ENCODE measurements at places on chromosomes 16 and 17. TPM values are rescaled to one million over a fixed set of nuclear protein-coding genes. Genes with fewer than 3 reads are reported as not detected.

C17orf50 gene
- not detected for total RNA-seq

KRTAP9-4 gene
- not detected for total RNA-seq

TIGD7 gene
- 7.6 TPM for total RNA-seq

ALOX15B gene
- total RNA-seq: not detected

PIK3R6 gene
- 2.0 TPM for total RNA-seq

ARHGAP44 gene
- total RNA-seq: not detected

ITGA2B gene
- total RNA-seq: 0.71 TPM

ZACN gene
- total RNA-seq: 0.48 TPM

TEN1 gene
- total RNA-seq: 13.5 TPM

GNG13 gene
- not detected for total RNA-seq

DNA sequence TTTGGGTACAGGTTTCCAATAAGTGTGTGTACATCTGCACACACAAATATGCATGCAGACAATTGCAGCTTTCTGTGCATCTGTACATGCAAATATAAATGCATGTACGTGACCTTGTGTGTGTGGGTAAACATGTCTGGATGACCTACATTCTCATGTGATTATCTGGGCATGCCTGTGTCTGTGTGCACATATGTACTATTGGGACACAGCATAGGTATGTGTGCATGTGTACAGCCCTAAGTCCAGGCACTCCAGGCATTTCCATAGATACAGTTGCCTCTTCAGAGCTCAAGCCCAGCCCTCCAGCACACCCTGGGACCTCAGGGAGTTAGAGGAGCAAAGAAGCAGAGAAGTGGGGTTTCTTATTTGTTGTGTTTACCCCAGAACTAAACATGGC lies 7.1 kb upstream of the GP2 start:
- no peaks in the 10 kb centered on the region for H3K36me3 ChIP-seq
- no peak overlapping the region for H3K27ac ChIP-seq
- DNase-seq: no peak
- no peaks in the 10 kb centered on the region for H3K27me3 ChIP-seq

DNA sequence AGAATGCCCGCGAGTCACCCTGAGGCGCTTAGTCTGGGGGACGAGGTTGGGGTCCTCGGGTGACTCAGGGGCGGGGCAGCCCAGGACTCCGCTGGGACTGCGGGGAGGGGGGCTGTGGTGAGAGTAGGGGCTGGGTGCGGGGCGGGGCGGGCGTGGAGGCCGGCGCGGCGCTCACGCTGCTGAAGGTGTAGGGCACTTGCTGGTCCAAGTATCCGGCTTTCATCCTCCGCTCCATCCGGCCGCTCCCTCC lies 832 bp downstream of the ETV4 start:
- H3K27me3 ChIP-seq: peaks cover 43% of the 10 kb centered on the region
- H3K4me1 ChIP-seq: peaks cover 16% of the 10 kb centered on the region
- H3K4me3 ChIP-seq: peak overlapping the region; percentile 75

GRCh38 chr17:15659663-15660062 lies 24.4 kb downstream of the TRIM16 start:
- H3K4me1 ChIP-seq: no peaks in the 10 kb centered on the region
- H3K4me3 ChIP-seq: no peak overlapping the region
- no peak overlapping the region for H3K27ac ChIP-seq
- DNase-seq: no peak
- H3K36me3 ChIP-seq: peaks cover 13% of the 10 kb centered on the region

DNA sequence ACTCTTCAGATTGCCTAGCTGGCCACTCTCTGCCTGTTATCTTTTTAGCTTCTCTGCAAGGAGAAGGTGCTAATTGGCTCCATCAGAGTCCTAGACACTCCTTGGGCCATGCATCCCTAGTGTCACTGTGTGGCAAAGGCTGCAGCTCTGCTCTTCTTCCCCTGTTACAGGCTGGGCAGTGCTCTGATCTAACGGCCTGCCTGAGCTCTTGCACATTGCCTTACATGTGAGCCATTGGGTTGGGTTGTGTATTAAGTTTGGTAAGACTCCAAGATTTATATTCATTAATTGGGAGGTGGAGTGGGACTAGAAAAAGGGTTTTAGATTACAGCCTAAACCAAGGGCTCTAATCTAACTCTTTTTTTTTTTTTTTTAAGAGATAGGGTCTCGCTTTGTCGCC lies 23.0 kb upstream of the SYT17 start:
- H3K4me1 ChIP-seq: no peaks in the 10 kb centered on the region
- H3K4me3 ChIP-seq: no peak overlapping the region
- H3K27ac ChIP-seq: no peak overlapping the region
- no peaks in the 10 kb centered on the region for H3K36me3 ChIP-seq
- DNase-seq: no peak
- H3K27me3 ChIP-seq: peaks cover 30% of the 10 kb centered on the region

GRCh38 chr16:72428681-72429376 lies 256.9 kb upstream of the PMFBP1 start:
- no peaks in the 10 kb centered on the region for H3K4me1 ChIP-seq
- H3K36me3 ChIP-seq: no peaks in the 10 kb centered on the region
- DNase-seq: no peak
- H3K4me3 ChIP-seq: no peak overlapping the region

- H3K4me1 ChIP-seq: no peaks in the 10 kb centered on the region
- no peak overlapping the region for H3K4me3 ChIP-seq
- H3K36me3 ChIP-seq: no peaks in the 10 kb centered on the region
- H3K27ac ChIP-seq: no peak overlapping the region
Observed at GRCh38 chr17:5800646-5801045, 216.3 kb upstream of the NLRP1 start.

DNA sequence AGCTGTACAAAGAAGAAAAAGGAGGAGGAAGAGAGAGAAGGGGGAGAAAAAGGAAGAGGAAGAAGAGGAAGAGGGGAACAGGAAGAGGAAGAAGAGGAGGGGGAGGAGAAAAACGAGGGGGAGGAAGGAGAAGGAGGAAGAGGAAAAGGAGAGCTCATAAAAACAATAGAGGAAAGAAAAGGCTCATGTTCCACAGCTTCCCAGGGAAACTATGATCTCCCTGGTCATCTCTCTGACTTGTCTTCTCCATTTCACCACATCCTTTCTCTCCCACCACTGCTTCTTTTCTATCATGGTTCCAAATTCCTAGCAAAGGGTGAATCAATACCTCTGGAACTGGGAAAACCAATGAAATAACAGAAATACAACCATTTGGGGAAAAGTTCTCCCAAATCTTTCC lies 254.1 kb upstream of the ERCC4 start:
- no peaks in the 10 kb centered on the region for H3K36me3 ChIP-seq
- no peak for DNase-seq
- H3K4me3 ChIP-seq: no peak overlapping the region
- no peak overlapping the region for H3K27ac ChIP-seq
- no peaks in the 10 kb centered on the region for H3K27me3 ChIP-seq

DNA sequence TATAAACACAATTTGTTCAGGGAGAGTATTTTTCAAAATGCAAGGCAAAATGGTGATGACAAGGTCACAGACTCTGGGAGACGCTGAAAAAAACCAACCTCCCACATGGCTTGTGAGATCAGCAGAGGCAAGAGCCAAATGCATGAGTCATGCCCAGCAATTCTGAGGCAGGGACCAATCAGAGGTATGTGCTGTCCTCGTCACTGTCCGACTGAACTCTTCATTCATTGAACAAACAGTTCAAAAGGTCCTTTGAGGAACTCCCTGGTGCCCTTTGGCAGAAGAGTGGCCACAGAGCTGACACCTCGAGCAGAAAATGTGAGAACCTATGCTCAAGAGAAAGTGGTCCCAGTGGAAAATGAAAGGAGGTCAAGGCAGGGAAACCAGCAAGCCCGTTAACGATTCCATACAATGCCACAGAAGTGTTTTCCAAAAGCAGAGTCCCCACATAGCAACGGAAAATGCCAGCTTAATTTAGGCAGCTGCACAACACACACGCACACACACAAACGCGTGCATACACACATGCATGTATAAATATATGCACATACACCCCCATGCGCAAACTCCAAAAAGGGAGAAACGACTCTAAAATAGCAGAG lies 50.9 kb downstream of the CDH11 start:
- no peak overlapping the region for H3K4me3 ChIP-seq
- H3K27me3 ChIP-seq: no peaks in the 10 kb centered on the region
- no peaks in the 10 kb centered on the region for H3K36me3 ChIP-seq
- no peaks in the 10 kb centered on the region for H3K4me1 ChIP-seq
- DNase-seq: no peak

DNA sequence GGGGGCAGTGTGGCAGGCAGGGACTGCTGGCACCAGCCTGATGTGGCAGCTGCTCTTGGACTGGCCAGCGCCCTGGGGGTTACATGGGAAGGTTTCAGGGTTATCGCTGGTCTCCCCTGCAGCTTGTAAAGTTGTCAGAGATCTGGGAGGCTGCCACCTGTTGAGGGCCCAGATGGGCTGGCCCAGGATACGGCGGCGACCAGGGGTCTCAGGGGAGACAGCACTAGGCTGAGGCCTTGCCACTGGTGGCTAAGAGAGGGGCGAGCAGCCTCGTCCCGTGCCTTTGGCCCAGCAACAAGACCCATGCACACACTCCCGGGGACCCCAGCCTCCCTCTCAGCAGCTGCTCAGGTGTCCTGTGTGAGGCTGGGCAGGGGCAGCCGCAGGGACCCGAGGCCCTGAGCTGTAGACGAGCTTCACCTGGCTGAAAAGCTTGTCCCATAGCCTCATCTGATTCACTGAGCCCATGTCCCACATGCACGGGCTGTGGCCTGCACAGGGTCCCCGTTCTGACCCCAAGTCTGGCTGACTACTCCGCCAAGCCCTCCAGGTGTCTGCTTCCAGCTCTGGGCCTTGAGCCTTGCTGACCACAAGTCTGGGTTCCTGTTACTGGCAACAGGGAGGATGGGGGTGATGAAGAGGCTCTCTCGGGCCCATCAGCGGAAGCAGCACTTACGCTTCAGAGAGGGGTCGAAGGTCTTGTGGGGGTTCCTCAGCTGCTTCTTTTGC lies 6.2 kb downstream of the DUS1L start:
- DNase-seq: no peak
- H3K4me3 ChIP-seq: no peak overlapping the region
- peaks cover 10% of the 10 kb centered on the region for H3K4me1 ChIP-seq
- H3K27me3 ChIP-seq: no peaks in the 10 kb centered on the region

DNA sequence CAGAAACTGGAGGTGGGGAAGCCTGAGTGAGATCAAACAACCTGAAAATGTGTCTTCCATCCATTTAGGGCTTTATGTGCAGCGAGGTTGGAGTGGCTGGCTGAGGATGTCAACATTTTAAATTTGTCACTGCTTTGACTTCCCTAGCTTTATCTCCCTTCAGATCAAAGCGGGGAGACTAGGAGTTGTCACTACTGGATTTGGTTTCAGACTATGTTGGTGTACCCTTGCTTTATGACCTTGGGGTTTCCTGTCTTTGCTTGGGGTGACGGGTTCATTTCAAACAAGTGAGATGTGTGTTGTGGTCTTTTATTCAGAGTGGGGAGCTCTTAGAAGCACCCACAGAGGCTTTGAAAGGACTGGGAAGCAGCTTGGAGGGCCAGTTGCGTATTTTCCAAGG lies 25.6 kb downstream of the MSI2 start:
- H3K4me1 ChIP-seq: peaks cover 93% of the 10 kb centered on the region
- DNase-seq: peak; percentile 35
- H3K36me3 ChIP-seq: peaks cover 64% of the 10 kb centered on the region
- peak overlapping the region; percentile 15 for H3K4me3 ChIP-seq
- H3K27ac ChIP-seq: peak overlapping the region; percentile 77

GRCh38 chr17:15112846-15113617 lies 152.1 kb downstream of the PMP22 start:
- no peak overlapping the region for H3K4me3 ChIP-seq
- no peak for DNase-seq
- no peaks in the 10 kb centered on the region for H3K36me3 ChIP-seq
- no peaks in the 10 kb centered on the region for H3K27me3 ChIP-seq
- H3K27ac ChIP-seq: no peak overlapping the region

GRCh38 chr17:31967648-31968047 lies 30.8 kb downstream of the SUZ12 start:
- H3K36me3 ChIP-seq: peaks cover 33% of the 10 kb centered on the region
- no peak for DNase-seq
- peaks cover 2% of the 10 kb centered on the region for H3K4me1 ChIP-seq

- H3K4me3 ChIP-seq: no peak overlapping the region
- no peak overlapping the region for H3K27ac ChIP-seq
- peaks cover 8% of the 10 kb centered on the region for H3K36me3 ChIP-seq
- no peaks in the 10 kb centered on the region for H3K27me3 ChIP-seq
Observed at GRCh38 chr17:75498726-75499213, 16.6 kb downstream of the CASKIN2 start.

- H3K4me1 ChIP-seq: peaks cover 14% of the 10 kb centered on the region
- H3K27ac ChIP-seq: no peak overlapping the region
- no peaks in the 10 kb centered on the region for H3K36me3 ChIP-seq
- H3K27me3 ChIP-seq: no peaks in the 10 kb centered on the region
- no peak overlapping the region for H3K4me3 ChIP-seq
- DNase-seq: peak; percentile 44
Observed at GRCh38 chr17:8189041-8189710, 804 bp downstream of the BORCS6 start.

DNA sequence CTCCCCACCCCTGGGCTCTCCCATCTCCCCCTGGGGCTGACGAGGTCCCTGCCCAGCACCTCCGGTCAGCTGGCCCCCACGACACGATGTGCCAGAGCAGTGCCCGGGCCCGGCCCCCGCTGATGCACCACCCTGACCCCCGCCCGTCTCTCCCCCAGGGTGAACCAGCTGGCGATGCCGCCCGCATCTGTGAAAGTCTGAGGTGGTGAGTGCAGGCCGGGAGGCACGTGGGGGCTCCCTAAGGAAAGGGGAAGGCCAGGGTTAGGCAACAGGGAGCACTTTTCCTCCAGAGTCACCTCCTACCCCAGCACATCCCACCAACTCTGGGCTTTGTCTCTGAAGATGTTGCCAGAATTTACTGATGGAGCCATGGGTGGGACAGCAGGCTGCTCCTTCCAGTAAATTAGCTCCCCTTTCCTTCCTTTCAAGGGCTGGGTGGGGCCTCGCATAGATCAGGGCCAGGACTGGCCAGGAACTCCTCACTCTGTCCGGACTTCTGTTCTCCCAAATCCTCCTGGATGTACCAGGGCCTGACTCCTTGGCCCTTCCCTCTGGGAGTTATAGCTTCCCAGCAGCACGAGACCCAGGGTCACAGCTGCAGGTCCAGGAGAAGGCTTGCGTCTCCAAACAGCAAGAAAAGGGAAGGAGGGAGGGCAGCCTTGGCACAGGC lies 18.3 kb downstream of the MYBBP1A start:
- DNase-seq: no peak
- H3K36me3 ChIP-seq: peaks cover 4% of the 10 kb centered on the region
- peaks cover 7% of the 10 kb centered on the region for H3K27me3 ChIP-seq

GRCh38 chr17:9236286-9237052 lies 215.2 kb downstream of the NTN1 start:
- H3K4me3 ChIP-seq: no peak overlapping the region
- no peak for DNase-seq
- H3K27me3 ChIP-seq: peaks cover 3% of the 10 kb centered on the region
- H3K4me1 ChIP-seq: peaks cover 12% of the 10 kb centered on the region
- H3K27ac ChIP-seq: no peak overlapping the region

DNA sequence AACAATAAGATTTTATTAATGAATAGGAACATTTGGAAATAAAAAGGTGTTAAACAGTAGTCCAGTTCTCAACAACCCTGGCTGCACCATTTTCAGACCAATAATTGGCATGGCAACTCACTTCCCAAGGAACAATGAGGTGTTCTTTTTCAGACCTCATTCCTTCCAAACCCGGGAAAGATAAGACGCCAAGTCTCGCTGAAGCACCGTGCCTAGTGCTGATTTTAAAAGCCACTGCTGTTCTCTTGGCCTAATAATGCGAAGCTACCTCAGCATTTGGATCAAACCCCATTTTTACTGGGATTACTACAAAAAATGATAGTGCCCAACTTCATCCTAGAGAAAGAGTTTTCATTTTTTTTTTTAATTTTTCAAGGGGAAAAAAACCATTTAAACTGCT lies 75.2 kb upstream of the NOL11 start:
- H3K27me3 ChIP-seq: no peaks in the 10 kb centered on the region
- H3K4me1 ChIP-seq: no peaks in the 10 kb centered on the region
- no peak overlapping the region for H3K27ac ChIP-seq
- H3K4me3 ChIP-seq: no peak overlapping the region
- no peak for DNase-seq
- no peaks in the 10 kb centered on the region for H3K36me3 ChIP-seq
